ENCODE measurements at places on chromosomes 5 and 9.

- no peak for DNase-seq
These were observed 17.9 kb upstream of the TRIO start for GRCh38 chr5:14125262-14125661.

DNA sequence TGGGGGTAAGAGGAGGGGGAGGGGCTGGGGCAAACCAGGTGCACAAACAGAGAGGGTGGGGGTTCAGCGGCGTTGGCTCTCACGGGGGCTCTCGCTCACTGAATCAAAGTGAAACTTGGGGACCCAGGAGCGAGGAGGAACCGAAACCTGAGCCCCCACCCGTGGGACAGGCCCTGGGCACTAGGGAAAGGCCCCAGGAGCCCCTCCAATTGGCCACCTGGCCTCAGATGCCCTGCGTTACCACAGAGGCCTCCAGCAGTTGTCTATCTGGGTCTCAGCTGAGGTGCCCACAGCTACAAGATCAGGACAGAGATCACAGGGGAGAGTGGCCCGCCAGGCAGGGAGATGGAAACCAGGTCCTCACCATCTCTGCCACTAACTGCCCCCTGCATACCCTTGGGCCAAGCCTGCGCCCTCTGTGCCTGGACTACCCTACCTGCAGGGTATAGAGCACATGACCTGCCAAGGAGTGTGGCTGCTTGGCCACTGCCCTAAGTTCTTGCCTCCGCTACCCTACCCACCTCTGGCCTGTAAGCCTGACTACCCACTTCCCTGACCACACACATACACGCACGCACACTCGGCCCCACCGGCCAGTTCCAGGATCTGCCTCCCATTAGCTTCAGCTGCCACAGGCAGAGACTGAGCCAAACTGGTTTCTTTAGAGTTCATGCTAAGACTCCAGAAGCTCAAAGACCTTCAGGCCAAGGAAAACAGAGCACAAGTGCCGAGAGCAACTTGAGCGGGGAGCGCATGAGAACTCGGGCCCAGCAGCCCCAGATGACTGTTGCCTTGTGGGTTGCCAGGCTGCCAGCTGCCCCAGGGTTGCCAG lies 39.9 kb downstream of the PAX5 start:
- DNase-seq, result no peak

- no peak for DNase-seq
These were observed 17.3 kb upstream of the FAM240B start for GRCh38 chr9:38737246-38737645.

DNA sequence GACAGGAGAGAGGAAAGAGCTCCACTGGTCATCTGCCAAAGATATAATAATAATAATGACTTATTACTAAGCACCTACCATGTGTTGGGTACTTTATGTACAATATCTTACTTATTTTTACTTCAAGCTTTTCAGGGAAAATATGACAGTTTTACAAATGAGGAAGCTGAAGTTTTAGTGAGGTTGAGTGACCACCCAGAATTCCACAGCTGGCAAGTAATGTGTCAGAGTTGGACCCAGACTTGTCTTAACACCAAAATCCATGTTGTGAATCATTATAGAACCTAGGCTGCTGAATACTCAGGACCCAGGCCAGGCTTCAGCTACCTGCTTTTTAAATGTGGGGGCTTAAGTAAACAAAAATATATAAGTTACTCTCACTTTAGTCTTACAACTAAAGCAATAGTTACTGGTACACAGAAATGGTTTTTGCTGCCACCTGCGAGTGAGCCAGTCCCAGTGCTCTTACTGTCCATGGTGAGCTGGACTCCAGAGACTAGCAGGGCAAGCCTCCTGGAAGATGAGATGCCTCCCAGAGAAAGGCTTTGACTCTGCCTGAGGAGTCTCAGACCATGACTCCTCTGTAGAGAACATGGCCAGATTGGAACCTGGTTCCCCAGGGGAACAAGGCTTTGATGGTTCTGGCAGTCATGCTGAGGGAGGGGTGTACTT lies 29.9 kb downstream of the RUSC2 start:
- no peak for DNase-seq

GRCh38 chr9:128495804-128496417 lies 8.6 kb upstream of the GLE1 start:
- no peak for DNase-seq

- DNase-seq, result no peak
These were observed 1.7 kb upstream of the RECK start for GRCh38 chr9:36035006-36035405.

DNA sequence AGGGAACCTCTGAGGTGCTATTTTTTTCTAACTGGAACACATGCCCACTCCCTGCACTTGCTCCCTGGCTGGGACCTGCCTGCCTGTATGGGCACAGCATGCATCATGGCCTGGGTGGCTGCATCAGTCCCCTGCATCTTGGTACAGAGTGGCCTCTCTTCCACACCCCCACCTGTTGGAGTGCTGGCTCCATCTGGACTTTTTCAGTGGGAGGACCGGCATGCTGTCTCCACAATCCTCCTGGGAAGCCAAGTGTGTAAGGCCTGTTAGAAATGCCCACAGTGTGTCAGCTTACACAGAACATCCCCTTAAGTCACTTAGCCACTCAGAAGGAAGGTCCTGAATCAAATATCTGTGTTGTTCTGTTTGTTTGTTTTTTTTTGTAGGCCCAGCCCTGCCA lies 102.9 kb downstream of the MARCHF3 start:
- no peak for DNase-seq

GRCh38 chr9:68822596-68823165 lies 117.6 kb downstream of the PIP5K1B start:
- DNase-seq, result no peak

DNA sequence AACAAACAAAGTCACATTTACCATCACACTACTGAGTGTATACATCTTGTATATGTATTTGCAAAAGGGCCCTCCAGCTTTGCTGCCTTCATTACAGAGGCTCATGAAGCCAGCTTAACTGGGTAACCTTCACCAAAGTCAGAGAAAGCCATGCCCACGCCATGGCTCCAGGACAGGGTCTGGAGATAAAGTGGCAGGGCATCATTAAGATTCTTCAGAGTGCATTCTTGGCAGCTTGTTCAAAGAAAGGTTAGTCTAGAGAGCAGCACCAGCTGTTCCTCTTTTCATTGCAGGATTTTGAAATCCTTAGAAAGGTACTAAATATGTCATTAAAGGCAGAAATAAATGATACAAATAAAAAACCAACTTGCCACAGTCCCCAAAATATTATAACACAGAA lies 333.2 kb downstream of the NDUFS4 start:
- no peak for DNase-seq

DNA sequence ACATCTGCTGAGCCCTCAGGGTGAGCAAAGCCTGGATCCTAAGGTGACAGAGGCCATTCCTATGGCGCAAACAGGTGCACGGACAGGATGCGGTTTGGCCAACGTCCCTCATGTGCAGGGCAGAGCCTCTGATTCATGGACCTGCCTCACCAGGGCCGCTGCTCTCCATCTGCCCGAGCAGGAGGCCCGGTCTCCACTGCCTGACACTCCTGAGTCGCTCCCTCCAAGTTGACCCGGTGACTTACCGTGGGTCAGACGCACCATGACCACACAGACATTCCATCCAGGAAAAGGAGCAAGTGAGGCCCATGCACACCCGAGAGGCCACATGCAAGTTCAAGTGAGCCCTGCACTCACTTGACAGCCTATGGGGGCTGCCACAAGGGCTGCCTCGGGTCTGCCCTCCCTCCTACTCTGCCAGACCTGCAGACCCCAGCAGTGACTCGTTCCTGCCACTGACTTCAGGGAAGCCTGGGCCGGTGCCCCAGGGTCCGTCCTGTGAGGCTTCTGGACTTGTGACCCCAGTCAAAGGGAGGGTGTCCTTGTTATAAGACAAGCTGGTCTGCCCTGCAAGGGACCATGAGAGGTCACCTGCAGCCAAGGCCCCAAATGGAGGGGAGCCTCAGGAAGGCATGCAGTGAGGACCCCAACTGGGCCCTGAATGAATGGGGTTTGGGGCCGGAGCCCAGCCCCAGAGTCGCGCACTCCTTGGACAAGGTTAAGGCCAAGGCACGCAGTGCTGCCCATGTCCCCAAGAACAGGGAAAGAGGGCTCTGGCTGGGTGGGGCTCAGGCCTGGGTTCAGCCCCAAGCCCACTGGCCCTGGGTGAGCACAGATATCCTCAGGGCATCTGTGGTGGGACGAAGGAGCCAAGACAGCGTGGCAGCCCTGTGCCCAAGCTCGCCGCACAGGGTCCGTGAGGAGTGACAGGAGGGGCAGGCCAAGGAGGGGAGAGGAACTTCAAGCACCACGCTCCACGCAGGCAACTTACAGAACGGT lies 10.1 kb downstream of the BRD3OS start:
- DNase-seq, result no peak

All from HuH-7.5 (cell line).